ENCODE measurements at places on chromosomes 11 and 22.
A peak's percentile ranks its signal among the peaks of the same experiment; 100 is the strongest.

DNA sequence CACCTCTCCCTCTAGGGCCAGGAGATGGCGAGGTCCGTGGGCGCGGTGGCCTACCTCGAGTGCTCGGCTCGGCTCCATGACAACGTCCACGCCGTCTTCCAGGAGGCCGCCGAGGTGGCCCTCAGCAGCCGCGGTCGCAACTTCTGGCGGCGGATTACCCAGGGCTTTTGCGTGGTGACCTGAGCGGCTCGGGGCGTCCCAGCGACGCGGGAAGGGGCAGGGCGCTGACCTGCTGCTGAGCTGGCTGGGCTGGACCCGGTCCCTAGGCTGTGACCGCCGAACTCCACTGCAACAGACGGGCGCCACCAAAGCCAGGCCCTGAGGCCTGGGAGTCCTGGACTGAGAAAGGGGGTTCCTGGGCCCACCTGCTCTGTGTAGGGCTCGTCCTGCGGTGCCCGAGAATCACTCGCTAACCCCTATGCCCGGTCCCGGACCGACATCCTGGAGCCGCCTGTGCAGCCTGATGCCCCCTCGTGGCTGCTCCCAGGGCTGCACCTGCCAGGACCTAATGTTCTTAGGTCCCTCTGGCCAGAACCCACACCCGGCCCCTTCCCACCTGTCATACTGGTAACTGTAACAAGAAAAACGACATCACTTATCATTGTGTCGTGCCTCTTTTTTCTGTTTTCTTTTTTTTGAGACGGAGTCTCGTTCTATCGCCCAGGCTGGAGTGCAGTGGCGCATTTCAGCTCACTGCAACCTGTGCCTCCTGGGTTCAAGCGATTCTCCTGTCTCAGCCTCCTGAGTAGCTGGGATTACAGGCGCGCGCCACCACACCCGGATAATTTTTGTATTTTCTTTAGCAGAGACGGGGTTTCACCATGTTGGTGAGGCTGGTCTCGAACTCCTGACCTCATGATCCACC is 15.0 kb downstream of the RHOD start:
- DNase-seq, result peak; percentile 71

DNA sequence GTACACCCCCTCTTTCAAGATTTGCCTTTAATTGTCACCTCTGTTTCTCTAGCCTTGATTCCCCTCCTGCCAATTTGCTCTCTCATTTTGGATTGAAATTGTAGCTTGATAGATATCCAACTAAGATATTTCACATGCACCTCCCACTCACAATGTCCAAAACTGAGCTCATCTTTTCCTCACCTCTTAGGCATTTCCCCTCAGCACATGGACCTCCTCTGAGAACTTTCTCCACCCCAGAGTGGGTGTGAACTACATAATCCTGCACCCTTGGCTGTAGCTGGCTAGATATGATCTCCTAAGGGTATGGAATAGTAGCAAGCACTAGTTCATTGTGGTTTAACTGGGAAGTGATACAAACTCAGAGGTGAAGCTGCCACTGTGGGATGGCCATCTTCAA is 91.5 kb upstream of the SESN3 start:
- DNase-seq, result no peak

DNA sequence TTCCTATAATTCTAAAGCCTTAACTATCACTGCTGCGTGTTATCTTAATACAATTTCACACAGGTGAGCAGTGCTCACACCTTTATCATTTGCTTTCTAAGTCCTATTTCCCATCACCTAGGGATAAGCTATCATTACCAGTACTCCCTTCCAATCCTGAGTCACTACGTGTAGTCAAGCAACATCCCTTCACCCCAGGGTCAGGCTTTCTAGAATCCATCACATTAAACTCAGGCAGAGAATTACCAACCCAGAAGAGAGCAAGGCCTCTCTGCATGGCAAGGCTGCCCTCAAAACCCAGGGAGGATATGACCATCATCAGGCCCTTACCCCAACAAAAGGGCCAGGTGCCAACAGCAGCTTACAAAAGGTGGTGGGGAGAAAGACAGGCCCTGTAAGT is 9.8 kb downstream of the PACSIN2 start:
- DNase-seq, result no peak

DNA sequence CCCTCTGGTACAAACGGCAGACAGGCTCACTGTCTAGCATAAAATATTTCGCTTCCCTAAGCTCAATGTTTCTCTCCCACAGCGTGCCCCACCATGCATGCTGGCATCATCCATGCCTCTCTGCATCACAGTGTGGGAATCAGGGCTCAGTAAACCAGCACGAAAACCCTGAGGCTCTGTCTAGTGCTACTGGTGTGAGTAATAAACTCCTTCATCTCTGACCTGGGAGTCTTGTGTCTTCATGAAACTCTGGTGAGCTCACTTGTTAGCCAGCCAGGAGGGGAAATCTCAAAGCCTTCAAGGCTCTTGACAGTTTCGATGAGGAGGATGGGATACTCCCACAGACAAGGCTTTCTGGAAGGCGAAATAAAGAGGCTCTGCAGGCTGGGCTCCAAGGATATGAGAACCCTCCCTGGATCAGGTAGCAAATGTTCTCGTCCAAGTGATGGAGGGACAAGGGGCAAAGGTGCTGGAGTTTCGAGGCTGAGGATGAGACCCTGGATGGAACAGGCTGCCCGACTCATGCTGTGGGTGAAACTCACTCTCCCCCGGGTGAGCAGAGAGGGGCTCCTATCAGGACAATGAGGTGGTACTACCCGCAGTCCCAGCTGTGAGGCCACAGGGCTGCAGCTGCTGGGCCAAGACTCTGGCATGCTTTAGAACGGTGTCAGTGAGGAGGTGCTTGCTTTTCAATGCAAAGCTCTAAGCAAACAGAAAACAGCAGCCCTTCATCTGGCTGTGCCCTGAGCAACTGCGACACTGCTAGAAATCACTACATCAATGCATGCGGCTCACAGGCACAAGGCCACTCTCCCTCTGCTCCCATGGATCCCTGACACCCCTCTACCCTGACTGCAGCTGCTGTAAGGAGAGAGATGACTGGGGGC is 69.3 kb downstream of the SHANK2 start:
- DNase-seq, result no peak

DNA sequence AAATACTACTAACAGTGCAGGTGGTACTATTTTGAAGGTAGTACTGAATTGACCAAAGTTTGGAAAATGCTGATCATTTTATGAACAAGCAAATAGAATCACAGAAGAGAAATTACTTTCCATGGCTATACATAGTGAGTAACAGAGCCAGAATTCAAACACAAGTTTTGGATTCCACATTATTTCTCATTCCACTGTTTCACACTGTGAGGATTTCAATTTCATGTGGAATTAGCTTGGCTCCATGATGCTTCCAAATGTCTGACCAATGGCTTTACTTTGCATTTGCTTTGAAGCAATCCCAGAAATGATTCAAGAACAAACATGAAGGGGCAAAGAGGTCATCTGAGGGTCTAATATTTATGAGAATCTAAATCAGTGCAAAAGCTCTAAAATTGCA is 98.1 kb downstream of the BBOX1 start:
- no peak for DNase-seq

GRCh38 chr22:27747396-27748221 is 53.9 kb downstream of the MN1 start:
- no peak for DNase-seq

- no peak for DNase-seq
Measured at GRCh38 chr11:111476366-111476765, 35.8 kb downstream of the BTG4 start.

GRCh38 chr11:86492370-86493010 is 117.8 kb downstream of the CCDC81 start:
- no peak for DNase-seq

GRCh38 chr11:6992457-6993417 is 27.4 kb downstream of the ZNF214 start:
- DNase-seq, result no peak

DNA sequence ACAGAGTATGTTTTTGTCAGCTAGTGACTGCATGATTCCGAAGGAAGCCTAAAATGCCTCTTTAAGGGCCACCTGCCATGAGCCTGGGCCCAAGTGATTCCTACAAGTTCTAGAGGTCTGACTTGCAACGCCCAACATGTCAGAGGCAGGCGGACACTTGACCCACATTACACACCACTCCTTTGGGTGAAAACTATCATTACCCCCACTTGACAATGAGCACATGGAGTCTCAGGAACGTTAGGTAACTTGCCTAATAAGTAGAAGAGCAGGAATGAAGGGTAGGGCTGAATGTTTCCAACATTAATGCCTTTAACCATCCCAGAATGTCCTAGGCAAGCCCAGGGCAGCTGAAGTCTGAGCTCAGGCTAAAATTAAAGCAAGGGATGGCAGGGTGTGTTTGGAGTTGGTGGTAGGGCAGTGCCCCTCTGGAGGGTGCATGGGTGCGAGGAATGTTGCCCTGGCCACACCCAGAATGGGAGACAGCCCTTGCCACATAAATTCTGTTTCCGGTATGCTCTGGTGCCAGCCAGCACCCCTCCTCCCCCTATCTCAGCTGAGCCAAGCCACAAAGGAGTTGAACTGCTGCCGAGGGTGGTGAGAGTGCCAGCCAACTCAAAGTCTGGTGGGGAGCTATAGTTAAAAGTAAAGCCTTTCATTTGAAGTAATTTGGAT is 2.5 kb downstream of the PLAAT2 start:
- DNase-seq, result no peak

GRCh38 chr11:31827455-31828206 is 16.5 kb upstream of the PAX6 start:
- DNase-seq, result no peak

- DNase-seq, result no peak
Measured at GRCh38 chr11:87300640-87301380, 263.1 kb downstream of the TMEM135 start.

GRCh38 chr11:49302360-49302759 is 94.0 kb upstream of the FOLH1 start:
- no peak for DNase-seq

GRCh38 chr22:49638001-49638400 is 189.7 kb downstream of the BRD1 start:
- no peak for DNase-seq

DNA sequence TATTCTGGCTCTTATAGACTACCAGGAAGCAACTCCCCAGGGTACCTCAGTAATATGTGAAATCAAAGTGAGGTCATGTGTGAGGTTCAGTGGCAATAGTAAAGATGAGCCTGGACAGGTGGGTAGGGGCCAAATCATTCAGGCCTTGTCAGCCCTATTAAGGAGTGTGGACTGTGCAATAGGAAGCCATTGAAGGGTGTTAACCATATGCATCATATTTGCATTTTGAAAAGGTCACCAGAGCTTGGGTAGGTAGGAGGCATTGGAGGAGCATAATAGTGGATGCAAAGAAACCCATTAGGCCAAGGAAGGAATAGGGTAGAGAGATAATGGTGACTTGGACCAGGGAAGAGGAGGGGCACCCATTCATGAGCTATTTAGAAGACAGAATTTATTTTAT is 8.4 kb upstream of the MRPL11 start:
- DNase-seq, result no peak

- no peak for DNase-seq
Measured at GRCh38 chr11:62122076-62122475, 1.7 kb upstream of the INCENP start.

- DNase-seq, result no peak
Measured at GRCh38 chr11:104124979-104125378, 39.0 kb downstream of the PDGFD start.

GRCh38 chr11:128467041-128467440 is 120.3 kb downstream of the ETS1 start:
- DNase-seq, result no peak

DNA sequence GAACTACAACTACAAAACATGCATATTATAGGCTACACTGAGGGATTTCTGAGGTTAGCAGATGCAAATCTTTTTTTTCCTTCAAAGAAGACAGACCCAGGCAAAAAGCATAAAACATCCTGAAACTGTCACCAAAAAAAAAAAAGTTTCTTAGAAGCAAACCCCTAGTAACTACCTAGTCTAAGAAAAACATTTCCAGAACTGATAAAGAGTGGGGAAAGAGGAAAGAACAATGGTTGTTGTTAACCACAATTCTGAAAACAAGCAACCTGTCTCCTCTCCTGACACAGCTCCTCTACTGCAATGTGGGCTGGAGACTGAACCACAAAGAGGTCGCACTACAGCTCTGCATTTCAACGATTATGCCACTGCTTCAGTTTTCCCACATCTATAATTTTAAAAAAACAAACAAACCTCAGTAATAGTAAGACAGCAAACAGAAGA is 15.0 kb downstream of the DENND5A start:
- DNase-seq, result no peak

DNA sequence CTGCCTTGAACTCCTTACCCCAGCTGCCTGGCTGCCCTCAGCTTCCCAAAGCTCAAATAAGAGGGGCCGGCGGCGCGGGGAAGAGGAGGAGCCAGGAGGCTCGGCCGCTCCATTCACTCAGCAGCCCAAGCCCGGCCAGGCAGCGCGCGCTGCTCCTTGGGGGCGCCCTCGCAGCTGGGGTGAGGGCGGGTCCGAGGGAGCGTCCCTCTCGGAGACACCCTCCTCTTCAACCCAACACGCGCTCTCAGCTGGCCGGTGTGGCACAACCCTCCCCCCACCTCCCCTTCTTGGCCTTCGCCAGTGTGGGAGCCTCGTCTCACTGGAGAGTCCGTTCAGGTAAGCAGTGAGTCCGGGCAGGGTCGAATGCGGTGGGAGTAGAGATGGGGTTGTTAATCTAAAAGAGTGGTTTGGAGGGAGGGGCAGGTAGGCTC is at the start of gene WT1:
WT1 (minus strand) TSS at position 29 of the 431 bp plus-strand sequence.
- no peak for DNase-seq

- DNase-seq, result no peak
Measured at GRCh38 chr22:23276656-23277582, 96.6 kb downstream of the BCR start.

DNA sequence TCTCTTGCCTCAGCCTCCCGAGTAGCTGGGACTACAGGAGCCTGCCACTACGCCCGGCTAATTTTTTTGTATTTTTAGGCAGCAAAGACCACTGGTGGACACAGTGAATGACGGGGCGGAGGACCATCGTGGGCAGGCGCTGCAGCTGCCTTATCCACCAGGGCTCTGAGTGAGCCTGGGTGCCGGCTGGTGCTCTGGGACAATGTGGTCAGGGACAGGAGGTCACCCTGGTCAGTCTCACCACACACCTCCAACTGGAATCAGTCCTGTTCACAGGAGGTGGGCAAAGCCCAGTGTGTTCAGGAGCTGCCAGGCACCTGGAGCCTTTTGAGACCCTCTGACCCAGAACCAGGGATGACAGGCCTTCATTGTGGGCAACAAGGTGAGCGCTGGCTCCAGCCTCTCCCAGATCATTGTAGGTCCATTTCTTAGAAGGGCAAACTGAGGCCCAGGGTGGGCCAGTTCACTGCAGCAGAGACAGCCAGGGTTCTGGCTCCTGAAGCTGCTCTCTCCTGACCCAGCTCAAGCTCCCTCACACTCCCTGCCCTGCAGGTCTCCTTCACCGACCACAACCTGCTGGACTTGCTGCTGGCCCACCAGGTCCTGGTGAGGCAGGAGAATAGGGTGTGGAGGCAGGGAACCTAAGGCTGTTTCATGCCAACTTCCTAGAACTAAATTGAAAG is 15.7 kb upstream of the CABP2 start:
- no peak for DNase-seq

All from activated CD4-positive, alpha-beta T cell treated with anti-CD3 and anti-CD28 coated beads for 24 hours (primary cell).